ENCODE measurements at places on chromosomes 12 and 14.

- no peak overlapping the region for H3K4me3 ChIP-seq
- H3K4me1 ChIP-seq = no peaks in the 10 kb centered on the region
- no peaks in the 10 kb centered on the region for H3K27me3 ChIP-seq
- H3K36me3 ChIP-seq = peaks cover 16% of the 10 kb centered on the region
Observed at GRCh38 chr14:30681752-30682355, 59.7 kb downstream of the SCFD1 start.

GRCh38 chr12:53159195-53159839 lies 21.2 kb upstream of the ZNF740 start:
- no peaks in the 10 kb centered on the region for H3K27me3 ChIP-seq
- no peak overlapping the region for H3K4me3 ChIP-seq
- H3K27ac ChIP-seq = peak overlapping the region; percentile 43
- DNase-seq = peak; percentile 89
- H3K4me1 ChIP-seq = peaks cover 6% of the 10 kb centered on the region
- no peaks in the 10 kb centered on the region for H3K36me3 ChIP-seq

GRCh38 chr12:15526033-15526432 lies 203.7 kb downstream of the PTPRO start:
- H3K27ac ChIP-seq = no peak overlapping the region
- H3K4me1 ChIP-seq = peaks cover 3% of the 10 kb centered on the region
- H3K4me3 ChIP-seq = no peak overlapping the region
- peaks cover 11% of the 10 kb centered on the region for H3K27me3 ChIP-seq
- no peak for DNase-seq
- H3K36me3 ChIP-seq = no peaks in the 10 kb centered on the region

GRCh38 chr12:79069009-79069408 lies 204.4 kb downstream of the SYT1 start:
- no peaks in the 10 kb centered on the region for H3K4me1 ChIP-seq
- no peaks in the 10 kb centered on the region for H3K27me3 ChIP-seq
- no peak for DNase-seq
- H3K4me3 ChIP-seq = no peak overlapping the region
- H3K36me3 ChIP-seq = no peaks in the 10 kb centered on the region
- H3K27ac ChIP-seq = no peak overlapping the region

Measured in neural crest cell (in vitro differentiated cells).